ENCODE measurements at places on chromosomes 1 and 21. TPM values are rescaled to one million over a fixed set of nuclear protein-coding genes. Genes with fewer than 3 reads are reported as not detected.

DNA sequence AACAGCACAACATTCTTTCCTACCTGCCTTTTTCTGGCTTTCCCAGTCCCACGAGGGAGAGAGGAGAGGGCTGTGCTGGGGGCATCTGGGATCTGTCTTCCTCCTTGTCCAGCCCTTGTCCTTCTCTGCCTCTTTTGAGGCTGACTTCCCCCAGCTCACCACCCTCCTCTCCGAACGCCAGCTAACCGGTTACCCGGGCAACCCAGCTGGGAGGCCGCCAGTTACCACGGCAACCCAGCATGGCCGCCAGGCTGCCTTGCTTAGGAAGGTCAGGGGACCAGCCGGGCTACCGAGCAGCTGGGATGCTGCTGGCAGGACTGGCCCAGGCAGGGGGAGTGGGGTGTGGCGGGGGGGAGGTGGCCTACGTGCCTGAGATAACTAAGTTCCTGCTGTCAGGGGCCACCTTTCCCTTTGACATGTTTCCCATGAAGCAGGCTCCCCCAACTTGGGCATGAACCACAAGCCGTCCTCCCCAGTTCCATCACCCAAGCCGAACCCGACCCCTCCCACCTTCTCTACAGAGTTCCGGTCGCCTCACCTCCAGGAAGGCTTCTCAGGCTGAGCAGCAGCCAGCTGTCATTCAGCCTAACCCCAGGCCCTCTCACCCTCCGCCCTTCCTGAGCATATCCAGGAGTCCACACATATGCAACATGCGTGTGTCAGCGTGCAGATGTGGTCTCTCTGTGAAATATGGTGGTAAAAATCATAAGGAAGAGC is 8.7 kb downstream of the PLEKHA6 start:
- DNase-seq, result peak; percentile 83

DNA sequence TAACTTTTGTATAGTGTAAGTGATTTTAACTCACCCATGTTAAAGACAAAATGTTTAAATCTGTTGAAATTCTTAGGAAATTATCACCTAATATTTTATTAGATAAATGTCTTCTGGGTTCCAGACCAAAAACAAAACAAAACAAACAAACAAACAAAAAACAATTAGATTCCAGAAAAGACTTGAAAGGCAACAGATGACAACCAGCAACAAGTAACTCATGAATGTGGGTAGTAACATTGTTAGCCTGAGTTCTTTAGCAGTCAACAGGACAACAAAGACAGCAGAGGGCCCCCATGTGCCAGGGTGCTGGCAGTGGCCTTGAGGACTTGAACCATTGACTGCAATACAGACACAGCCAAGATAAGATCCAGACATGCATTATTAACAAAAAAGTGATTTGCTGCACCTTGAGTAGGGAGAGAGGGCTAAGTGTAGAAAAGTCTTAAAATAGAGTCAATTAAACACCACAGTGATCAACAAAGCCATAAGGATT is 2.4 kb upstream of the CD247 start:
- DNase-seq, result no peak

GRCh38 chr1:158185770-158186169 is 5.1 kb downstream of the CD1D start:
- DNase-seq, result no peak

DNA sequence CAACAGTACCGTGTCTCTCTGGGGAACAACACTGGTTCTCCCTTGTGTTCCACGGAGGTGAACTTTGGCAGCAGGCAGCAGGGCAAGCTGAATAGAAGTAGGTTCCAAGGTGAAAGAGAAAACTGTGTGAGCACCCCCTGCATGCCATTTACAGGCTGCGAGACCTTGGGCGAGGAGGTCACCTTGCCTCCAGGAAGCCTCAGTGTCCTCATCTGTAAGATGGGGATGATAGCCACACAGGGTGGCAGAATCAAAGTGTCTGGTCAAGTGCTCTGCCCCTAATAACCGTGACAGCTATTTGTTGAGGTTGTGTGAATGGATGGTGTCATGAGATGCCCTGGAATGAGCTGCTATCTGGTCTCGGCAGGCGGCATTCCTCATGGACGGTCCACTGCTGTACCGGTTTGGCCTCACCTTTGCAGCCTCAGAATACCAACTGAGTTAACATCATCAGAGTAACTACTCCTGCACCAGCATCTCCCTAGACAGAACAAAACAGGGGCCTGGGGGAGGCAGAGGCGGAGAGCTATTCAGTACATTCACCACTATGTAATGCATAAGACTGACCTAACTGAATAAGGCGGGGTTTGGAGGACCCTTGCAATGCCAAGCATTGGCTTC is 7.4 kb upstream of the KLHDC7A start:
- DNase-seq, result no peak

- no peak for DNase-seq
Observed at GRCh38 chr1:55418208-55419000, 203.2 kb upstream of the USP24 start.

DNA sequence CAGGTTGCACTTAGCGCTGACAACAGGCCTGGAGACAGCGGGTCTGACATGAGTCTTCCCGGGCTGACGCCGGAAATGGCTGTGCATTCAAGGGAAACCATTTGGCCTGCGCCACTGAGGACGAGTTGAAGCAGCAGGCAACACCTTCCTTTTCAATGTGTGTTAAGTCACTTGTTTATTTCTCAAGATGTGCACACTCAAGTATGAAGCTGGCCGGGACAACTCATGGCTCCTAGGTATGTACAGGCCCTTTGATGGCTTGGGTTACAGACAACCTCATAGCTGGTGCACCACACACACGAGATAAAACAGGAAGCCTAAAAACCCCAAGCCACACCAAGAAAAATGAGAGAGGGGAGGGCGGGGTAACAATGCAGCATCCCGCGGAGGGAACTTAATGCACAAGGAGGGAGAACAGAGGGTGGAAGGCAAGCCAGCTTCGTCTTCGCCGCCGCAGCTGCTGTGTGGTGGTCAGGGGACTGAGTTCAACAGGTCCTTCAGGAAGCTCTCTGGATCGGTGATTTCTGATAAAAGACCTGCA is 118.0 kb upstream of the IFFO2 start:
- no peak for DNase-seq

- peak; percentile 35 for DNase-seq
Observed at GRCh38 chr1:200890818-200891773, 3.6 kb upstream of the INAVA start.

DNA sequence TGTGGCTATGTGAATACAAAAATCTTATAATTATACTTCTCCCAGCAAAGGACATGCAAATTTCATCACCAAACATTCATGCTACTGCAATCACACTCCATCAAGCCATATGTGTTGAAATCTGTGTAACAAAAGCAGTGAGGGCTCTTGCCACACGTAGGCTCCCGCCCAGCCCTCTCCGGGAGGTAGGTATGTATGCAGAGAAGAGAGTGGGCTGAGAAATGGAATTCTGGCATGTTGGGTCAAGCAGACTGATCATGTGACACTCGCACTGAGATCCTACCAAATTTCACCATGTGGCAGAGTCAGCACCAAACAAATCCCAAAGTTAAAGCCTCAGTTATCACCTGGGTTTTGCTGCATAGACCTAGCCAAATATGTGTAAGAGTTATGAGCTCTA is 49.7 kb downstream of the APP start:
- DNase-seq, result no peak

GRCh38 chr1:113998361-113998760 is 19.1 kb downstream of the OLFML3 start:
- DNase-seq, result no peak

GRCh38 chr1:6574025-6574620 is 5.7 kb upstream of the ZBTB48 start:
- no peak for DNase-seq

GRCh38 chr21:44063151-44063912 is 43.9 kb upstream of the PWP2 start:
- DNase-seq, result no peak

- DNase-seq, result peak; percentile 32
Observed at GRCh38 chr1:110187139-110187890, 22.8 kb upstream of the KCNC4 start.

GRCh38 chr1:236287757-236288619 is 6.2 kb upstream of the ERO1B start:
- DNase-seq, result no peak

DNA sequence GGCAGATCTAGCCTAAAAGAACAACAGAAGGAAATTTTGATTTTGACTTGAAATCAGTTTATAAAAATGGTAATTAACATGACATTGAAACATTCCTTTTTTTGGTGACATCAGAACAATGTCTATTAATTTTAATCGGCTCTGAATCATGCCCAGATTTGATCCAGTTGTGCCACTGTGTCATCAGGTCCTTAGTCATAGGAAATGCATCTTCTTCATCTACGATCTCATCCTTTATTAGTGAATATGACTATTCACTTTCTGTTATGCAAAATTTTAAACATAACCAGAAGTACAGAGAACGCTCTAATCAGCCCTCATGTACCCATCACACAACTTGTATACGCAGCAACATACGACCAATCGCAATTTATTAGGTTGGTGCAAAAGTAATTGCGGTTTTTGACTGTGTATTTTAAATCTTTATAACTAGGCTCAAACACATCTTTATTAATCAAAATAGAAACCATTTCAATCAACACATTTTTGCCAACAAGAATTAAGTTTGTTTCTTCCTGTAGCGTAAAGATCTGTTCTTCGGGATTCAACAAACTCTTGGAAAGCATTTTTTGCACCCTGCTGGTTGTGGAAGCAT is 40.3 kb upstream of the TLR5 start:
- DNase-seq, result no peak

Gene BRDT
- not detected for polyA plus RNA-seq

Gene KDF1
- 1.6 TPM for polyA plus RNA-seq

Gene CYP4Z1
- polyA plus RNA-seq, result 0.27 TPM

Gene FAM177B
- polyA plus RNA-seq, result 0.12 TPM

Gene NEK2
- 3.9 TPM for polyA plus RNA-seq

Gene LCE6A
- polyA plus RNA-seq, result not detected
